ENCODE measurements at places on chromosomes 6 and 20.

DNA sequence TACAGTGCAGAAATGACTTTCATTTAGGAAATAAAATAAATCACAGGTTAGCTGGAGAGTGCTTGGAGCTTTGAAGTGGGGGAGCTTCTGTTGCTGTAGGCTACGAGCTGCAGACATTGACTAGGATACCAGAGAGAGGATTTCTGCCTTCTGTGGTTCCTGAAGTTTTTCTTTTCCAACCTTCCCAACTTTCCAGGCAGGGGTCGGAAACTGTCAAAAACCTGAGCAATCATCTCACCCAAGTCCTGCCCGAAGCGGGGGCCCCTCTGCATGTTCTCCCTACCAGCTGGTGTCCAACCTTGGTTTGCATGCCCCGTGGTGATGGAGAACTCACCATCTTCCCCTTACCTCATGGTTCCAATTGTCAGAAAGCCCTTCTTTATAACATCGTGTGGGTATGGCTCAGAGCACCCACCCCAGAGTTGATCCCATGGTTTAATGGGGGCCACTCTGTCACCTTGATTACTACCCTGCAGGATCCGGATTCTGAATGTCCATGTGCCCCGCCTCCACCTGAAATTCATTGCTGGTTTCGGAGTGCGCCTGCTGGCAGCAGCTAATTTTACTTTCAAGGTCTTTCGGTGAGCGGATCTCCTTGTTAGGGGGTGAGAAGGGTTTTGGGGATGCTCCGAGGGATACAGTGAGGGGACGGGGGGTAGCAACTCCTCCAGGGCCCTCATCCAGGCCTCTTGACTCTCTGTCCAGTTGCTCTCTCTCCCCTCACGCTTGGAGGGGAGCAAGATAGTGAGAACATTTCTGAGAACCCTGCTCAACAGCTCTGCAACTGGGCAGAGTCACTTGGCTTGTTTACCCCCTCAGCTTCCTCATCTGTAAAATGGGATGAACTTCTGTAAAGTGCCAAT is 5.1 kb downstream of the BPIFB2 start:
- DNase-seq = no peak

DNA sequence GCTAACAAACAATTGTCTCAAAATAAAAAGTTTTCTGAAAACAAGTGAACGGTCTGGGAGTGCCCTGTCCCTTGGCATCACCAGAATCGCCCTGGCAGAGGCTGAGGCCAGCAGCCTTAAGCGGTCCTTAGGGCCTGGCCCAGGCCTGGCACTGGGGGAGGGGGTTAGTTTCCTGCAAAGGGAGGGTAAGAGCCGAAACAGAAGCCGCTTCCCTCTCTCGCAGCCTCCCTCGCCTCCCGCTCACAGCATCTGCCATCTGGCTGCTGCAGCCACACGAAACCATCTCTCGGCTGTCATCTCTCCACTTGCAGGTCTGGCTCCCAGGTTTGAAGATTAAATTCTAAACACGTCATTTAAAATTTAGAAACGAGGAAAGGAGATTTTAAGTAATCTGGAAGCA is 31.5 kb downstream of the PMEPA1 start:
- DNase-seq = no peak

- DNase-seq = no peak
Measured at GRCh38 chr6:56244528-56245253, 2.7 kb downstream of the COL21A1 start.

- DNase-seq = no peak
Measured at GRCh38 chr6:84467296-84467695, 239.9 kb upstream of the CEP162 start.

DNA sequence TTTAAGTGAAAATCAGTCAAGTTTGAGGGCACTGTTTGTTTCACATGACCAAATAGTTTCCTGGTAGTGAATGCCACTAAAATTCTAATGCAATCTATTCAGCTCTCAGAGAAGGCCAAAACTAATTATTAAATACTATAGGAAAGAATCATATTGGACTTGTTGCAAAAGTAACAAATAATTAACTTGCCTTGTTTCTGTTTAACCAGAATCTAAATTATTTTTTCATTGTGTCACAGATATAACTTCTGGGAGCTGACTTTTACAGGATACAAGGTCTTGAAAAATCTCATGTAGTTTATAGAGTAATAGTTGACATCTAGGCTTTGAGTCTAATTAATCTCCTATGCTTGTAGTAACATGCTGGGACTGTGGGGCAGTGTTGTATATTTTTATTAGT is 44.5 kb downstream of the PRSS35 start:
- no peak for DNase-seq

GRCh38 chr6:110337486-110337885 is 20.7 kb downstream of the METTL24 start:
- no peak for DNase-seq

Measured in T-helper 1 cell (primary cell).